ENCODE measurements at places on chromosomes 5 and 9.

- DNase-seq = no peak
Measured at GRCh38 chr9:83062651-83063527, at the start of gene RASEF. TSS of gene RASEF (minus strand) at chr9:83063142. CDS start at chr9:83062867, 275 bp downstream.

DNA sequence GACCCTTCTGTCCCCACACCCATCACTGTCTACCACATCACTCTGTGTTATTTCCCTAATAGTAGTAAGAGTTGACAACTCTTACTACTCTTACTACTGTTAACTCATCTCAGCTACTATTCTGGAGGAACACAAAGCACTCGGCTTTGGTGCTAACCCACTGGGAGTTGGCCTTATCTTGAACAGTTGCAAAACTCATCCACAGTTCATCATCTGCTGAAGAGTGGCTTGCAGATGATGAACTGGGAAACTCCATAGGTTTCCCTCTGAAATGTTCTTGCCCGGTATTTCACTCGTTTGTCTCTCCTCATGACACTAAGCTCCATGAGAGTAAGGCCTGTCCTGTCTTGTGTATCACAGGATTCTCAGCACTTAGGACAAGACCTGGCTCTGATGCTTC lies 221.4 kb downstream of the NR3C1 start:
- DNase-seq = no peak

GRCh38 chr9:132288361-132288760 lies 66.4 kb downstream of the SETX start:
- DNase-seq = no peak

GRCh38 chr5:154513669-154514084 lies 35.6 kb upstream of the HAND1 start:
- no peak for DNase-seq

- no peak for DNase-seq
Measured at GRCh38 chr9:130791303-130791894, 43.7 kb upstream of the ABL1 start.

- no peak for DNase-seq
Measured at GRCh38 chr5:170565072-170565471, 61.3 kb downstream of the KCNIP1 start.

- no peak for DNase-seq
Measured at GRCh38 chr5:163993126-163993525, 487.7 kb downstream of the MAT2B start.

DNA sequence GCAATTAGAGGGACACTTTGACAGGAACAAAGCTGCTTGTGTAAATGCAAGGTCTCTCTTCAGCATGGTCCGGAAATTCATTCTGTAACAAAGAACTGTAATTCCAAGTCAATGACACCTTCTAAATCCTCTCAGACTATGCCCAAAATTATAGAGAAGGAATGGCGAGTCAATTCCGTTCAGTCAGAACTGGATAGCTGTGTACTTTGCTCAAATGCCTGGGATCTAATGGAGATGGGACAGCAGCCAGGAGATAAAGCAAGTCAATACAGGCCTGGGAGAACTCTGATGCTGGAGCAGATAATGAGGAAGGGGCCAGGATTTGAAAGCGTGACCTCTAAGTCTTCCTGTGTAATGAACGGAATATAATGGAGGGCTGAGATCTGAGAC lies 96.4 kb upstream of the SPRY4 start:
- no peak for DNase-seq

DNA sequence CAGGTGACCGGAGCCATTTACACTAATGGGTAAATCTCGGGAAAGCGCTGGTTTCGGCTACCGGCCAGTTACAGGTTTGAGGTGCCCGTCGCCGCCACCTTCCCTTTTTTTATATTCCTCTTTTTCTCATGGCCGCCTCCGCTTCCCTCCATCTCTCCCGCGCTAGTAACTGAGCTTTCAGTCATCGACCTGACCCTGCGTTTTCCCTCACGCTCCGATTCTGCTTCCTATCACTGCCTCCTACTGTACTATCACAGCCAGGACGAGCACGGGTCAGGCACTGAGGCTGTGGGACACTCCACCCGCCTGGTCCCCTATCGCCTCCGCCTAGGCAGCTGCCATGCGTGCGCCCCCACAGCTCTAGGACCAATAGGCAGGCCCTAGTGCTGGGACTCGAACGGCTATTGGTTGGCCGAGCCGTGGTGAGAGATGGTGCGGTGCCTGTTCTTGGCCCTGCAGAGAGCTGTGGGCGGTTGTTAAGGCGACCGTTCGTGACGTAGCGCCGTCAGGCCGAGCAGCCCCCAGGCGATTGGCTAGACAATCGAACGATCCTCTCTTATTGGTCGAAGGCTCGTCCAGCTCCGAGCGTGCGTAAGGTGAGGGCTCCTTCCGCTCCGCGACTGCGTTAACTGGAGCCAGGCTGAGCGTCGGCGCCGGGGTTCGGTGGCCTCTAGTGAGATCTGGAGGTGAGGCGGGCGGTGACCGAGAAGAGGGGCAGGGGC lies at the start of gene HMGCR:
Gene HMGCR (plus strand): TSS at position 606 of the 722 bp plus-strand sequence. CDS start 5,386 bp downstream, outside the sequence.
- peak; percentile 97 for DNase-seq

DNA sequence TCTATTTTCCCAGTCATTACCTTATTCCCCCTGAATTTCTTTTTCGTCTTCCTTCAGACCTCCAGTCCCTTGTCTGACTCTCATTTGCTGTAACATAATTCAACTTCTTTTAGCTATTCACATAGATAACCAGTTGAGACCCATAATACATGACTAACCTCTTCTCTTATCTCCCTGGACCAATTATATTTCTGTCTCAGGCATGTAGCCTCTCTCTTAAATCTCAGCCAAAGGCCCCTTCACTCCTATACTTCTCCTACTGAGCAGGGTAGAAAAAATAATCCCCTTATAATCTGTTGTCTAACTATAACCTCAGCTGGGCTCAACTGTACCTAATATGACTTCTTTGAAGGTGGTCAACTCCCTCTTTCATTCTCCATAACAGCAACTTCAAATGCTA lies 20.9 kb downstream of the RANBP6 start:
- no peak for DNase-seq

GRCh38 chr9:6014670-6015270 lies 654 bp downstream of the RANBP6 start:
- no peak for DNase-seq

DNA sequence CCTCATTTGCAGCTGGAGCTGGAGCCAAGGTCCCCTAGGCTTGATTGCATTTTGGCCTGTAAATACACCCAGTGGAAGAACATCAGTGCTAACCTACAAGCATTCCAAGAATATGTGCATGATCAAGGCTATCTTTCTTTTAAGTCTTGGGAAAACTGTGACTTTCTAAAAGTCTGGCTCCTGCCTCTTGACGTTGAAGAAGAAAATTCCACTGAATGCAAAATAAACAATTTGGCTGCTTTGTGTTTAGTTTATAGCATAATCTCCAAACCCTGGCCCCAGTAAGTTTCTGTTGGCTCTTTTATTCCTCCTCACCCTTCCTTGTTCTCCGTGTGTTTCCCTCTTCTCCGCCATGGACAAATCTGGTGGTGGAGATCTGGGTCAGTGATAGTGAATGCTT lies 109.3 kb upstream of the TLE1 start:
- no peak for DNase-seq

GRCh38 chr5:126931963-126932660 lies 98.2 kb downstream of the MARCHF3 start:
- DNase-seq = no peak

GRCh38 chr5:73444499-73445438 lies 3.8 kb downstream of the FOXD1 start:
- DNase-seq = no peak

GRCh38 chr9:68708513-68708912 lies 3.5 kb downstream of the PIP5K1B start:
- no peak for DNase-seq

- peak; percentile 31 for DNase-seq
Measured at GRCh38 chr9:8857068-8857925, 1057.7 kb upstream of the DMAC1 start.

DNA sequence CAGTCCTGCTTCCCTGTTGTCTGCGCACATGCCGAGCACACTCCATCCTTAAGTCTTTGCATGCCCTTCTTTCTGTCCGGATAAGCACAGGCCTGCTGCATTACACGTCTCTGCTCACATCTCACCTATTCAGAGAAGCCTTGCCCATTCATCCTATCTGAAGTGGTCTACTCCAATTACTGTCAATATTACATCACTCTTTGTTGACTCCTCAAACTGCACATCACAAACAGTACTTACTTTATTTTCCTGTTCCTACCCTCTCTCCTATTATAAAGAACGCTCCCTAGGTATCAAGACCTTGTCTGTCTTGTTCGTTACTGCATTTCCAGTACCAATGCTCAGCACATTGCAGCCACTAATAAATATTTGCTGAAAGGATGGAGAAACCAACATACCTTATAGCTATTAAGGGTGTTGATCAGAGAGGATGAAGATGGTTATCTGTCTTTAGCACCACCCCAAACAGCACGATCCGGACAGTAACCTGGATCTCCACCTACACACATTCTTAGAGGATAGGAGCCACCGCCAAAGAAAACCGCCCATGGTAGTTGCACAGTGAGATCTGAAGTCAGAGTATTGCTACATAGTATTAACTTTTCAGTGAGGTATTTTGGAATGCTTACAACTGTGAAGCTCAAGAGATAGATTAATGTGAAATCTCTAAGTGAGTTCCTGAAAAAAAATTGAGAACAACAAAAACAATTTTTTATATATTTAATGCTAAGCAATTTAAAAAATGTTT lies 1.6 kb upstream of the PRRC1 start:
- no peak for DNase-seq

DNA sequence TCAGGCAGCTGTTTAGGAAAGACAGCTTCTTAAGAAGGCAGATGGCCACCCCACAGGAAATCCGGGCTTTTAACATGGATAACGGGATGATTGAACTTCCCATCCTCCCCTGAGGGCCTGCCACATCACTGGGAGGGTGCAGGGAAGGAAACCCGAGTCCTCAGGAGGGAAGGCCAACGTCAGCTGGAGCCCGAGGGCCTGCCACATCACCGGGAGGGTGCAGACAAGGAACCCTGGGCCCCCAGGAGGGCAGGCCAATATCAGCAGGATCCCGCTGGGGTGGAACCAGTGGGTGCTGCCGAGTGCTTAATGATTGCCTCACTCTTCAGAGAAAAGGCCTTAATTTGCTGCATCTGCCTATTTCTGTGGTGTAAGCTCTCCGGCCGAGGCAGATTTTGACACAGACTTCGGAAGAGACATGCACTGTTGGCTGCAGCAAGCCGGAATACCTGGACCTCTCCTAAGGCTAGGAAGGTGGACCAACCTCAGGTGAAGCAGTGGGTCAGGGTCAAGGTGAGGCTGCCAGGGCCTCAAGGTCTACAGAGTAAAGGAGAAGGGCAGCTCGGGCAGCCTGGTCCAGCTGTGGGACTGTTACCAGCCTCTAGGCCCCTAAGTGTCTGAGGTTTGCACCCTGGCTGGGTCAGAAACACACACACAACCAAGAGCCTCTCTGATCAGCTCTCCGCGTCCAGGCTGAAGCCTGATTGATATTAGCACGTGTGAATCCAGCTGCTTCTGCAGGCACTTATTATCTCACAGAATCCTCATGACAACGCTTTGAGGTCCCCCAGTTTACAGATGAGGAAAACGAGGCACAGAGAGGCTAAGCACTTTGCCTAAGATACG lies 14.8 kb upstream of the COL5A1 start:
- no peak for DNase-seq

DNA sequence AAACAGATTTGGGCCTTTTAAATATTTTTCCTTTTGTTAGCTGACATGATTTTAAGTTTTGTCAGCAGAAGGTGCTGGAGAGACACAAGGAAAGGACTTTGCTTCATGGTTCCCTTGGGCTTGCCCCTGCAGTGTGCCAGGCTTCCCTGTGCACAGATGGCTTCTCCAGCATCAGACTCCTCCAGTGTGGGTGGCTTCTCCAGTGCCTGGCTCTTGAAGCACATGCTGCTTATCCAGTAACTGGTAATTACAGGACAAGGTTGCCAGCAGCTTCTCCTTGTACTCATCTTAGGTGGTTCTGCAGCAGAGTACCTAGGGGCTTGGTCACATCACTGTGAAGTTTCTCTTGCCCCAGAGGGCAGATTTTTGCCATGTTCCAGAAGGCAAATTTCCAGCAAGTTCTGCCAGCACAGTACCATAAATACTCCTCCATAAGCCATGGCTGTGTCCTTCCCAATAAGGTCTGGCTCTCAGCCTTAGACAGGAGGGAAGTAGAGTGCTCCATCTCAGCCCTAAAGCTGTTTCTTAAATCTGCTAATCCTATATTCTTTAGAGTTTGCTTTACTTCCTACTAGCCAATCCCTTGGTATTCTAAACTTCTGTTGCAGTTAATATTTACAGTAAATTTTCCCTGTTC lies 62.4 kb downstream of the PJA2 start:
- peak; percentile 80 for DNase-seq

DNA sequence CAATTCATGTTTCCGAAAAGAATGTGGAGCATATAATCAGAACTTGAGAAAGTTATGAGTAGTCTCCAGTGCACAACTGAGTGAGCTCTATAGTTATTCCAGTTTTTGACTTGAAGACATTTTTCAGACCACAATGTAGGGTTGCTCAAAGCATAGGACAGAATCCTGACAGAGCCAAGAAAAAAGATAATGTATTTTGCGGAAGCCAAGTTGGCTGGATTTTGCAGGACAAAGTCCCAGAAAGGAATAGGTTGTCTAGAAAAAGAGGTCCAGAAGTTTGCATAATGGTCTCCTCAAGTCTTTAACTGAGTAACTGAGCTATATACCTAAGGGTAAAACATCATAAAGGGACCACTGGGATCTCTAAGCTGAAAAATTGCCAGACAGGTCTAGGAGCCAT lies 1028.0 kb downstream of the TAF11L14 start:
- DNase-seq = no peak

GRCh38 chr9:114250235-114250568 lies 72.7 kb upstream of the ORM1 start:
- DNase-seq = peak; percentile 95

DNA sequence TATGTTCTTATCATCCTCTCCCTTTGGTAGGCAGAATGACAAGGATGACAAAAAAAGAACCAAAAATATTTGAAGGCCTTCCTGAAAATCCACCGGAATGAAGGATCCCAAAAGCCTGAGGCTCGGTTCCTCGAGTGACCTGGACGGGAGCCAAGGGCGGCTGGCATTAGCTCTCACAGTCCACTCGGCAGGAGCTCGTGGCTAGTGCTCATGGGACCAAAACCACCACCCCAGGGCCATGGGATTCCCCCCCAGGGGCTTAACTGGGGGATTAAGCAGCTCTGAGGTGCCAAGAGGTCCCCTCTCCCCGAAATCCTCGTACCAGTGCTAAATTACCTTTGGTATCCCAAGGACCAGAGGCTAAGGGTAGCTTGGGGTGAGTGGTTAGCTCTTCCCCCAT lies 586 bp upstream of the PDZD2 start:
- DNase-seq = no peak

GRCh38 chr9:82492274-82492673 lies 503.7 kb downstream of the SPATA31D1 start:
- DNase-seq = no peak

DNA sequence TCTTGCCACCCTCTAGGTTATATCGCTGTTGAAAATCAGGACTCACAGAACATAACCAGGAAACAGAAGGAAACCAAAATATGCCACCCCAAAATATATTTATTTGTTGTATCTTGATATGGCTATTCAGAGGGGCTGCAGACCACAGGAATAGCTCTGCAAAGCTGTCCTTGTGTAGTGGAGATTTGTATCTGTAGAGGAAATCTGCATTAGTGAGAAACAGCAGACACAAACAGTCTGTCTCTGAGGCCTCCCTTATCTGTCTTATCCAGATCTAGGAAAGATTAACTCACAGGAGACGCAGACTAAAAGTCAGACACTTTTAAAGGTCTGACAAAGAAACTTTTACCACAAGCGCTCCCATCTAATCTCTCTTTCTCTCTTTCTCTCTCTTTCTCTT lies 54.1 kb upstream of the CEMIP2 start:
- no peak for DNase-seq

GRCh38 chr5:35854248-35854647 lies 2.4 kb upstream of the IL7R start:
- DNase-seq = no peak

All from NCI-H446 (cell line).